Stimulated activated CD4-positive, alpha-beta T cell treated with anti-CD3 and anti-CD28 coated beads, Interleukin-15, amount 100 ng/mL, for 1 hour (primary cell): ENCODE measurements at places on chromosomes 6 and 20.

DNA sequence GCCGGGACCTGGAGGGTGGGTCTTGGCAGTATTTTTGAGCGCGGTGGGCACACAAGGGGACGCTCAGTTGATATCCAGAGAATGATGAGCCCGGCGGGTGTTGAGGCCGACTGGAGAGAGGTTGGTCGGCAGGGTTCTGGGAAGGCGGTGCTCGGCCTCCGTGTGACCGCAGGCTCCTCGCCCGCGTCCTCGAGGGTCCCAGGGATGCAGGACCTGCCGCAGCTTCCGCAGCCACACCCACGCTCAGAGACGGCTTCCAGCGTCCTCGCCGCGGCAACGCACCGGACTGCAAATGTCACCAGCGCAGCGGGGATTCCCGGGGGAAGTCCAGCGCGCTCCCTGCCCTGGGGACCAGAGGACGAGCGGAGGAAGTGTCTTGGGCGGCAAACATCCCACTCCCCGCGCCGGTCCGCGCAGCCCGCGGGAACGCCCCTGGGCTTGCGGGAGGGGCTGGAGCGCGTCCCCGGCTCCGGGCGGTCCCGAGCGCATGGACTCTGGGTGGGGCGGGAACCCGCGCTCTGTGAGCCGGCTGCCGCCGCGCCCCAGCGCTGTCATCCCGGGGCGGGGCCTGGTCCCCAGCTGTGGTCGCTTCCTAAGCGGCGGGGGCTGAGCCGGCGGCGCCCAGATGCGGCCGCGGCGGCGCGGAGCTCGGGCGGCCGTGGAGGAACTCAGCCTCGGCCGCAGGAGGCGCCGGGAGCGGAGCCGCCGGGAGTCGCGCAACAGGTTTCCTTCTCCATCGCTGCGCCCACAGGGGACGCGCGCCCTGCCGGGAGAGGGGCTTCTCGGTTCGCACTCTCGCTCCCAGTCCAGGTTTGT lies at the start of gene STX11:
Gene STX11 (plus strand): TSS at position 624 of the 816 bp plus-strand sequence. CDS start 36,111 bp downstream, outside the sequence.
- peak; percentile 70 for DNase-seq

DNA sequence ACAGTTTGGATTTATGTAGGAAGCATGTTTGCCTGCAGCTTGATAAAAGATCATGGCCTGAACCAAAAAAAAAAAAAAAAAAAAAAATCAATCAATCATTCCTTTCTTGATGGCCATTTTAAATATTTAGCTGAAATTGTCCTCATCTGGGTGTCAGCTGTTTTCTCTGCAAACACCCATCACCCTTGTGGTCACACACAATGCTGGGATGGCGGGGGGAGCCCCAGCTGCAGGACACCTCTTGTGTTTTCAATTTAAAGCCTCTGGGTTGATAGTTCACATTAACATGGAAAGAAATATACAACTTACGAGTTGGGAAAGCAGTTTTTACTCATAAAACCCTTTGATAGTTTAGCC lies 160.4 kb downstream of the ZFP64 start:
- DNase-seq = no peak

GRCh38 chr6:43254138-43254817 lies 11.0 kb downstream of the TTBK1 start:
- DNase-seq = no peak

DNA sequence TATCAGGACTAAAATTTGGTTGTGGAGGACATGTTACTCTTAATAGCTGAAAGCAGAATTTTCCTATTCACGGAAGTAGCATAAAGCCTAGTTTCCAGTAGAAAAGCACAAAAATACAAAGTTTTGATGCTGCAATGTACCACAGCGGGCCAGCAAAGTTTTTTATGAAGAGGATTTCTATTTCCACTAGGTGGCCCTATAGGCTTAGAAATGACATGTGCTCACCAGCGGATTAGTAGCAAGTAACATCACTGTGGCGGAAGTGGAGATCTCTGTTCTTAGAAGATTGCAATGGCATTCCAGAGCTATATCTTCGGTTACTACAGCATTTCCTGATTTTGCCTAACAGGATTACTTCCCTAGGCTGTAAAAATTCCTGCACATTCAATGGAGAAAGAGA lies 1219.0 kb upstream of the EYS start:
- DNase-seq = no peak

GRCh38 chr6:44247338-44248302 lies 719 bp downstream of the HSP90AB1 start:
- DNase-seq = peak; percentile 82

DNA sequence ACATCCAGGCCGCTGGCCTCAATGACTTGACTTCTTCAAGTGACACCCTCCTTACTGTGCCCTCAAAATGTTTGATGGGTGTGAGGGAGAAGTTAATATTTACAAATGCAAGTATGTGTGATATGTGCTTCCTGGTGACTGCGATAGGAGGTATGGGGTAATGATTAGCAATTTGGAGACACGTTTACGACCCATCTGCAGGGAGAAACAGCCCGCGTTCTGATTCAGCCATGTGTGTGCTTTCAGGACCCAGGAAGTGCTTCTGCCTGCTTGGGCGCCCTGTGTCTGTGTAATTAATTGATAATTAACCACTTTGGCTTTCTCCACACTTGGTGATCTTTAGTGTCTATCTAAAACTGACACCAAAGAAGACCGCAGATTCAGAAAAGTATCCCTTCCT lies 25.0 kb downstream of the SIRPA start:
- DNase-seq = no peak

GRCh38 chr6:170069611-170070010 lies 221.3 kb downstream of the DLL1 start:
- no peak for DNase-seq

DNA sequence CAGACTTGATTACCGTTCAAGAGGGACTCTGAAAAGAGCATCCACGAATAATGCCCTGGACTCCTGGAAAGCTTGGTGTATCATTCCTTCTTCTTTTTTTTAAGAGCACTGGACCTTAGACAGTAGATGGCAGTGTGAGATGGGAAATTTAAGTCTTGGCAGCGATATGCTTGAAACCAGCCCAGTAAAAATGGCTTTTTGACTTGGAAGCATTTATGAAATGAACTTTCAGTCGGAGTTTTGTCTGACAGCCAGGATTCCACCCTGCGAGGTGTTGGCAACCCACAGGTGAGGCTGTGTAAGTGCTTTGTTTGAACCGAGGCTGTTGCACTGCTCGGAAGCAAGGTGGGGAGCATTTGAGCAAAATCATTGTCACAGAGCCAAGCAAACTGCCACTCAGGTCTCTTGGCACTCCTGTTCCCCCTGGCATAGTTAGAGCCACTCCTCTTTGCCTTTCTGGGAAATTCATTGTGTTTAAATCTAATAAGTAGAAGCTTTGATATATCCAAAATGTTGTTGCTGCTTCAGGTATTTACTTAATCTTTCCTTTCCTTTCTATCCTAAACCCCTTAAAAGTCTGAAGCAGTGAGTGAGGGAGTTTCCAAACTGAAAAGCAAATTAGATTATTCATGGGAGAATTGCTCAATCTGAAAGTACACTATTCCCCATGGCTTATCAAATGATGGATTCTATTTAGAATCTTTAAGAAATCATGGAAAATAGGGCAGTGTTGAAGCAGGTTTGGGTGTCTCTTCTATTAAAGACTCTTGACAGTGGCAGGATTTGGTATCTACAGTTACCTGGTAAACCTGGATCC lies 272.8 kb upstream of the SLC35B3 start:
- DNase-seq = no peak

GRCh38 chr6:106118835-106119431 lies 32.8 kb downstream of the PRDM1 start:
- no peak for DNase-seq

DNA sequence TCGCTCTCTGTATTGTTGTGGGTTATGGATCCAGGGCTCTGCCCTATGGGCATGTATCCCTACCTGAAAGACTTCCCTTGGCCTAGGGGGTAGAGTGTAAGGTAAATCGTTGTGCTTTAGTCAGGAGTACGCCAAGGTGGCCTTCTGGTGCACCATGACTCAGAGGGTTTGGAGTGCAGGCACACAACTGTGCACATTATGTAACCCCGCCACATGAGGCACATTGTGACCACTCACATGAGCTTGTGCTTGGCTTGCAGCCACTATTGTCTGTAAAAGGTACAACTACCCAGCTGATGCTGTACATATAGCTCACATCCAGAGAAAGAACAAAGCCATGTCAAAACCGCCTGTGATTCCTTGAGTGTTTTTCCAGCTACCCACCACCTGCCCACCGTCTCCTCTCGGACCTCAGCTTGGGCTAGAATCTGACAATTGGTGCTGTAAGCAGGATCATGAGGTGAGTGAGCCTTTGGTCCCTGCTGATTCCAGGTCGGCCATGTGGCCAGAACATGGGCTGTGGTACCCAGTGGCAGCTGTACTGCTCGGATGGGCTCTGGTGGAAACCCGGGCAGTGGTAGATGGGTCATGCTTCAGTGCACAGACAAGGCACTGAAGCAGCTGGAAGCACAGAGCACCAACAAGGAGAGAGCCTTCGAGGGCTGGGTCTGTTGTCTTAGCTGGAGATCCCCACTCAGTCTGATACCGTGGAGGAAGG lies 33.8 kb downstream of the HDDC2 start:
- DNase-seq = no peak

DNA sequence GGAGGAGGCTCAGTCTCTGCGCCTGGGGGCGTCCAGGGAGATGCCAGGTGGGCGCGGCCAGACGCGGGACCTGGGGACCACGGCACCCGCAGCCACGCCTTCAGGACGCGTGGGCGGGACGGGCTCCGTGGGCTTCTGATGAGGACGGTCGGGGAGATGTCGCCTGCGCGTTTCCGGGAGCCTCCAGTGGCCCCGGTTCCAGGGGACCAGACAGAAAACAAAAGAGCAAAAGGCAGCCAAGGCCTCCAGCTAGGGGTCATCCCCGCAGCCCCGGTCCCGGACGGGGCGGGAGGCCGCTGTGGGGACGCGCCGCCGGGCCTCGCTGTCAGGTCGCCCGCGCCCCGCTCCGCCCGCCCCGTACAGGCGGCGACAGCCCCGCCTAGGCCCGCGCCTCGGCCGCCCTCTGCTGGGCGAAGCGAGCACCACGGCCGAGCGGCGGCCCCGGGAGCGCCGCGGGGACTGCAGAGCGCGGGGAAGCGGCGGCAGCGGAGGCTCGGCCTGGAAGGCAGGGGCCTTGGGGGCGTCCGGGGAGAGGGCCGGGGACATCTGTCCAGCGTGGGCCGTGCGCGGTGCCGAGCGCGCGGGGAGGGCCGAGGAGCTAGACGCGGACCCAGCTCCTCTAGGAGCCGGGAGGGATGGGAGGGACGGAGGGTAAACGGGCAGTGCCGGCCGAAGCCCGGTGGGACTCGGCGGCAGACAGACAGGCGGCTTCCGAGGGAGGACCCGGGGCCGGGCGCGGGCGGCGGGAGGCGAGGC lies 48.7 kb downstream of the TMEM242 start:
- DNase-seq = peak; percentile 78
